ENCODE measurements at places on chromosomes 6 and 20.

GRCh38 chr6:102581378-102582124 is 1188.0 kb downstream of the GRIK2 start:
- no peak for DNase-seq

GRCh38 chr6:165659945-165660856 is 2.8 kb downstream of the PDE10A start:
- DNase-seq = no peak

DNA sequence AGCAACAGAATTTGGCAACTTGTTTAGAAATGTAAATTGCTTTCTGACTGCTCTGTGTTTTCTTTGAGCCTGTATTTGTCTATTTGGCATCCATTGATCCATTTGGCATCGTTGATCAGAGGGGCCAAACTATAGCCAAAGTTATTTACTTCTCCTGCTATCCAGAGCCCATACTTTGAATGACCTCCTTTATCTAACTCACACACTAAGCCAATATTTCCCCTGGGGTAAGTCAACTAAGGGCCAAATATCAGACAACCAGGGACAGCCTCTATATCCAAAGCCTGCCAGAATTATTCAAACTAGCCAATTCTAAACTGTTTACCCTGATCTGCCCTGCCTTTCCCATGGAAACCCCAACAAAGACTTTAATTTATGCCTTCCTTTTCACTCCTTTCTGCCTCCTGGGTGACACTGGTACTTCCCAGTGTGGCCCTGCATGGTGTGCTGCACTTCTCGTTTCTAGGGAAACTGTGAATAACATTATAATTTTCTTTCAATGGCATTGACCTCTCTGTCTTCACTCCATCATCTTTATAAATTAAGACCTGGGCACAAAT is 19.8 kb upstream of the ZNF184 start:
- no peak for DNase-seq

DNA sequence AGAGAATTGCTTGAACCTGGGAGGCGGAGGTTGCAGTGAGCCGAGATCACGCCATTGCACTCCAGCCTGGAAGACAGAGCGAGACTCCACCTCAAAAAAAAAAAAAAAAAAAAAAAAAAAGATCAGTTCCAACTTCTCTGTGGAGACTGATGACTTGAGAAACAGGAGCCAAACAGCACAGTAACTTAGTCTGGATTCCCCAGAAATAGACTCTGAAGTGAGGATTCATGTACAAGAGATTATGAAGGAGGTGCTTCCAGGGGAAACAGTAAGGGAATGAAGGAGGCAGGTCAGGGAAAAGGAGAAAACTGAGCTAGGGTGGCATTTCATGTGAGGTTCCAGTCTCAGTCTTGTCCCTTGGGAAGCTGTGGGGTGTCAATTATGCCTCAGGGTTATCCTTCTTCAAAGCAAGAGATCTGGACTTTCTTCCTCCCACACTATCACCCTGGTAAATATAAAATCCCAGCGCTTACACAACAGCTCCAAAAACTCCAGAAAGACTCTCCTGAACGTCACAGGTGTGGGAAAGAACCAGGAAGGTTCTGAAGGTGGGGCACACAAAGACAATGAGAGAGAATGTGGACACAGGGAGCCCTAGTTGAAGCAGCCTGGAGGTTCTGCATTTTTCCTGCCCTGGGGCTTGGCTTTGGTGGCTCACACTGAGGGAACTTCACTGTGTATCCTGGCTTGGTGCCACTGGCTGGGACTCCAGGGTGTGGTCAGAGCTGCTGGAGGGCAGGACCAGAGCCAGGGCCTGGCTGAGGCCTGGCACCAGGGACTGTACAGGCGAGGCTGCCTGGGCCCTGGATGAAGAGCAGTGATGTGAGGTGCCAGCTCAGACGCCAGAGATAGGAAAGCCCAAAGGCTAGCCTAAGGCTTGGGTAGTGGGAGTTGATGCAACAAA is 46.8 kb downstream of the PCNA start:
- peak; percentile 39 for DNase-seq

DNA sequence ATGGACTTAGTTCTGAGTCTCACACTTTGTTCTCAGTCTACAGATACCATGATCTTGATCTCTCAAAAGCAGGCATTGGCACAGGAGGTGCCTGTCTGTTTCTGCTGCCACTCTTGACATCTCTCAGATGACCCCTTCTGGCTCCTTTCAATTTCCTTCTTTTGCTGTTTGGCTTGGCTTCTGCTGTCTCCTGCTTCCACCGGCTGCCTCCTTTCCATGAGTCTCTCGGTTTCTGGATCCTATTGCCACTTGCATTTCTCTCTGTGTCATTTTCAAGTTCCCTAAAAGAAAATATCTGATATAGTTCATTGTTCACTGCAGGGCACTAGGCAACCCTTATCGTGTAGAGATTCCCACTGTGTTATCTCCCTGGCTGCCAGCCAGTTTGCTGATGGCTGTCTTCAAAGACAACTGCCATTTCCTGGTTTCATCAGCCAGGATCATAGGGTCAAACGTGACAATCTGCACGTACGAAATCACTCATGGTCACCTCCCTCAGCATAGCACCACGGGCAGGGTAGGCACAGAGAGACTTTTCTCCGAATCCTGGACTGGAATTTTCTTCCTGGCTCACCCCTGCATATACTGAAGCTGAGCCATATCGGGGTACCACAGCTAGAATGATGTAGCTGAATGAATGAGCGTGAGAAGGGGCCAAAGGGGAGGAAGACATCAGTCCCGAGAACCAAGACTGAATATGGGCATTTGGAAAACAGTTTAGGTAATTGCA is 144.6 kb upstream of the TMEM170B start:
- DNase-seq = peak; percentile 28

DNA sequence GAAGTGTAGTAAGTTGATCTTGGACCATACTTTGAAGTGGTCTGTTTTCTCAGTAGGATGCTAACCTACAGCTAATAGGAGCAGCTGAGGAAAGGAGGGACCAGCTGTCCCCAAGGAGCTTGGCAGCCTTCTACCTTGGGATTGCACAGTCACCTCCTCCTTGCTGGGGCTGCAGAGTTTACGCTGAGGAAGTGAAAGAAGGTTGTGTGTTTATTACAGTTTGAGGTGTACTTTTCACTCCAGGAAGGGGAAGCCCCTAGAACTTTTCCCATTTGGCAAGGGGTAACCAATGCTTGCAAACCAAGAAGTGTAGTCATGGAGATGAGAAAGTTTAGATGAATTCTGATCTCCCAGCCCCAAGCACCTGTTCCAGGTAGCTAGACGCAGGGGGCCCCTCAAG is 58.8 kb downstream of the BMP6 start:
- DNase-seq = no peak
